Activated CD4-positive, alpha-beta T cell treated with anti-CD3 and anti-CD28 coated beads, Interleukin-2, amount 10 ng/mL, durations not matched to agents 24 days and 14 days (primary cell): ENCODE measurements at places on chromosomes 2 and 18. TPM values are rescaled to one million over a fixed set of nuclear protein-coding genes. Genes with fewer than 3 reads are reported as not detected.
A peak's percentile ranks its signal among the peaks of the same experiment; 100 is the strongest.

DNA sequence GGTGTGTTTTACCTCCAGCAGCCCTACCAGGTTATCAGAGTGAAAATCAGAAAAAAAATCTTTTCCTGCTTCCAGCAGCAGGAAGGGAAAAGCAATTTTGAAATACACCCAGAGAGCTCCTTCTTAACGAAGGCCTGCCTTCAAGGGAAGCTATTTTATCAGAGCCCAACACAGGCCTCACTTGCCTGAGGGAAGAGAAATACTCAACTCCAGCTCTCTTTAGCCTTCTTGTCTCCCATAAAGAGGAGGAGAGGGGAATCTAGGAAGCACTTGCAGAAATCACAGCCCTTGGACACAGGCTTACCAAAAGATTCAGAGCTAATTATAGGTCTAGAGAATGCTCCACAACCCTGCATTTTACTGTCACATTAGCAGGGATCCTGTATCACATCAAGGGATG, 896.1 kb upstream of the CNTNAP5 start:
- no peak overlapping the region for H3K27ac ChIP-seq
- no peaks in the 10 kb centered on the region for H3K4me1 ChIP-seq
- no peaks in the 10 kb centered on the region for H3K36me3 ChIP-seq
- no peaks in the 10 kb centered on the region for H3K27me3 ChIP-seq
- DNase-seq: no peak

GRCh38 chr18:46278481-46279465, 174.6 kb downstream of the HAUS1 start:
- H3K27me3 ChIP-seq: no peaks in the 10 kb centered on the region
- H3K27ac ChIP-seq: no peak overlapping the region
- peaks cover 10% of the 10 kb centered on the region for H3K4me1 ChIP-seq
- H3K36me3 ChIP-seq: peaks cover 2% of the 10 kb centered on the region

GRCh38 chr2:128388499-128388941, 69.9 kb upstream of the HS6ST1 start:
- H3K27ac ChIP-seq: no peak overlapping the region
- no peak overlapping the region for H3K4me3 ChIP-seq
- H3K4me1 ChIP-seq: no peaks in the 10 kb centered on the region
- no peak for DNase-seq
- no peaks in the 10 kb centered on the region for H3K27me3 ChIP-seq

- no peak for DNase-seq
- peaks cover 12% of the 10 kb centered on the region for H3K36me3 ChIP-seq
- H3K27ac ChIP-seq: peak overlapping the region; percentile 99
- no peaks in the 10 kb centered on the region for H3K27me3 ChIP-seq
Measured at GRCh38 chr18:9092665-9093064, 9.8 kb upstream of the NDUFV2 start.

GRCh38 chr2:85861180-85861579, 27.6 kb downstream of the ST3GAL5 start:
- peaks cover 52% of the 10 kb centered on the region for H3K36me3 ChIP-seq
- peak; percentile 68 for DNase-seq

DNA sequence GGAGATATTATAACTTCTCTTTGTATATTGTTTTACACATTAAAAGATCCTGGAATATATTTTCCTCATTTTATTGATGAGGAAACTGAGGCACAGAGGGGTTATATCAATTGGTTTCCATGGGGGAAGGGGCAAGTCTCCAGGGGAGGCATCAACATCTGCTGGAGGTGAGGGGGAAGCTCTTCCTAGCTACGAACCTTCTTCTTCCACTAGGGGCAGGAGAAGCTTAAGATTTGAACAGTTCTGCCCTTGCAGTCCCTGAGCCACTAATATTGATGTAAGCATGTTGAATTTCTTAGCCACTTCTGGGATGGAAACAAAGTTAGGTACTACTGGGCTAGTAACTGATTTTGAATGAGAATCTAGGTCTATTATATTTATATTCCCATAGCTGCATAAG, 140.1 kb upstream of the AQP4 start:
- H3K36me3 ChIP-seq: no peaks in the 10 kb centered on the region
- H3K4me3 ChIP-seq: no peak overlapping the region
- no peak overlapping the region for H3K27ac ChIP-seq
- no peak for DNase-seq
- no peaks in the 10 kb centered on the region for H3K4me1 ChIP-seq

ATP6V1B1 gene
- not detected in 2 replicates for total RNA-seq

- H3K27ac ChIP-seq: peak overlapping the region; percentile 97
- no peaks in the 10 kb centered on the region for H3K27me3 ChIP-seq
- peak; percentile 75 for DNase-seq
- H3K36me3 ChIP-seq: peaks cover 8% of the 10 kb centered on the region
- H3K4me3 ChIP-seq: peak overlapping the region; percentile 66
Measured at GRCh38 chr2:234308073-234308812, 188.6 kb downstream of the ARL4C start.

GPR45 gene
- total RNA-seq: not detected in 2 replicates

GRCh38 chr18:75121266-75121665, 87.7 kb downstream of the PTGR3 start:
- H3K27ac ChIP-seq: no peak overlapping the region
- peaks cover 2% of the 10 kb centered on the region for H3K27me3 ChIP-seq
- DNase-seq: no peak
- no peaks in the 10 kb centered on the region for H3K4me1 ChIP-seq

GRCh38 chr2:30800159-30800558, 7.1 kb downstream of the CAPN13 start:
- peak; percentile 43 for DNase-seq
- H3K4me3 ChIP-seq: no peak overlapping the region
- H3K36me3 ChIP-seq: no peaks in the 10 kb centered on the region
- no peak overlapping the region for H3K27ac ChIP-seq

DNA sequence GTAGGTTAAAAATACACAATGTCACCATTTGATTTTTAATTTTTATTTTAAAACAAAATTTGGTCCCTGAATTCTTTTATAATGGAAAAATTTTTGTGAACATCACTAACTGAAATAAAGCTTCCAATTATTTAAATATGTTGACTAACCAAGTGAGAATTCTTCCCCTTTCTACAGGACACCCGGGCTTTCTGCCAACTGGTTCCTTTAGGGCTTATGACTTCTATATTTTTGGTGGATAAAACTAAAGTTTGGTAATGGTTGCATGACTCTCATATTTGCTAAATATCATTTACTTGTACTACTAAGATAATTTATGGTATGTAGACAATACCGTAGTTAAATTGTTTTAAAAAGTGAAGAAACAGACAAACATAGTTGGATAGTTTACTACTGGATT, 291.0 kb upstream of the DOK6 start:
- no peaks in the 10 kb centered on the region for H3K27me3 ChIP-seq
- no peaks in the 10 kb centered on the region for H3K4me1 ChIP-seq
- no peaks in the 10 kb centered on the region for H3K36me3 ChIP-seq
- no peak overlapping the region for H3K27ac ChIP-seq

ATP5F1A gene
- 440 and 443 TPM in 2 replicates for total RNA-seq

OR6B2 gene
- total RNA-seq: not detected in 2 replicates

- H3K4me1 ChIP-seq: no peaks in the 10 kb centered on the region
- H3K27me3 ChIP-seq: no peaks in the 10 kb centered on the region
- H3K36me3 ChIP-seq: no peaks in the 10 kb centered on the region
- no peak overlapping the region for H3K4me3 ChIP-seq
- H3K27ac ChIP-seq: no peak overlapping the region
Measured at GRCh38 chr2:44740678-44741077, 200.8 kb upstream of the SIX3 start.

DNA sequence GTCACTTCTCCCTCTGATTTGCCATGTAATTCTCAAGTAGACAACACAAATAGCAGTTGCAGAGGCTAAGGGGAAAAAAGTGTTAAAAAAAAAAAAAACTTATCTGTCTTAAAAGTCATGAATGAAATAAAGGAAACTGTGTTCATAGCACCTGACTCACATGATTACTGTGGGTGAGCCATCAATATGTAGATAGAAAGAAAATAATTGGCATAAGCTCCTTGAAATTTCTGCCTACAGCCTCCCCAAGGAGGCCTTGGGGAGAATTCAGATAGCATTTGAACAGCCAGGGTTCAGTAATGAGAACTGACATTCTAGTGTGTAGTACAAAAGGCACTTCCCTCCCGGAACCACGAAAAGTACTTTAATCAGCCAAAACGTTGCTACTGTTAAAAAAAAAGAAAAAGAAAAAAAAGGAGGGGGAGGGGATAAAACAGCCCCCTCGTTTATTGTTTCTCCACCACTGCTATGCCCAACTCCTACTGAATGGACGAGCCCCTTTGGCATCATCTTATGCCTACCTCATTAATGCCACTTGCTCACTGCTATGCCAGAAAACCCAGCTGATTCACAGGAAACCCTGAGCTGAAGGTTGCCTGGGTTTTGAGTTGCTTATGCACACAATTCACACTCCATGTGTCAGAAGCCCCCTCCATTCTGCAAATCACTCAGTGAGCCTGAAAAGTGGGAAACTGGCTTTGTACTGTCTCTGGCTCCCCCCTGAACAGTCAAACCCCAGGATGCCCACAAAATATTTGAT, 65.5 kb upstream of the KLF7 start:
- DNase-seq: peak; percentile 59
- H3K36me3 ChIP-seq: no peaks in the 10 kb centered on the region
- H3K27me3 ChIP-seq: no peaks in the 10 kb centered on the region
- no peak overlapping the region for H3K4me3 ChIP-seq
- peaks cover 32% of the 10 kb centered on the region for H3K4me1 ChIP-seq
